ENCODE measurements at places on chromosomes 3 and 15. TPM values are rescaled to one million over a fixed set of nuclear protein-coding genes. Genes with fewer than 3 reads are reported as not detected.

DNA sequence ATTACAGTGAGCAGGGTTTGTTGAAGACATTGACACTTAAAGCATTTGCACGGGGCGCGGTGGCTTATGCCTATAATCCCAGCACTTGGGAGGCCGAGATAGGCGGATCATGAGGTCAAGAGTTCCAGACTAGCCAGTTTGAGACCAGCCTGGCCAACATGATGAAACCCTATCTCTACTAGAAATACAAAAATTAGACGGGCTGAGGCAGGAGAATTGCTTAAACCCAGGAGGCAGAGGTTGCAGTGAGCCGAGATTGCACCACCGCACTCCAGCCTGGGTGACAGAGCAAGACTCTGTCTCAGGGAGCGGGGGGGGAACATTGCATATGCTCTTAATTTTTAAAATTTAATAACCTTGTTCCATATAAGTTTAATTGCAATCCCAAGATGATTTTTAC lies 11.9 kb downstream of the STT3B start:
- no peak for DNase-seq

NANOGP8 gene
- total RNA-seq = not detected

SUSD5 gene
- 2.3 TPM for total RNA-seq

GRCh38 chr15:27774638-27775037 lies 324.5 kb downstream of the OCA2 start:
- no peak for DNase-seq

- no peak for DNase-seq
Measured at GRCh38 chr15:97316362-97316761, 644.1 kb upstream of the ARRDC4 start.

- no peak for DNase-seq
Measured at GRCh38 chr3:194276768-194277103, 74.4 kb downstream of the CPN2 start.

ARL14 gene
- total RNA-seq = 0.87 TPM

DNA sequence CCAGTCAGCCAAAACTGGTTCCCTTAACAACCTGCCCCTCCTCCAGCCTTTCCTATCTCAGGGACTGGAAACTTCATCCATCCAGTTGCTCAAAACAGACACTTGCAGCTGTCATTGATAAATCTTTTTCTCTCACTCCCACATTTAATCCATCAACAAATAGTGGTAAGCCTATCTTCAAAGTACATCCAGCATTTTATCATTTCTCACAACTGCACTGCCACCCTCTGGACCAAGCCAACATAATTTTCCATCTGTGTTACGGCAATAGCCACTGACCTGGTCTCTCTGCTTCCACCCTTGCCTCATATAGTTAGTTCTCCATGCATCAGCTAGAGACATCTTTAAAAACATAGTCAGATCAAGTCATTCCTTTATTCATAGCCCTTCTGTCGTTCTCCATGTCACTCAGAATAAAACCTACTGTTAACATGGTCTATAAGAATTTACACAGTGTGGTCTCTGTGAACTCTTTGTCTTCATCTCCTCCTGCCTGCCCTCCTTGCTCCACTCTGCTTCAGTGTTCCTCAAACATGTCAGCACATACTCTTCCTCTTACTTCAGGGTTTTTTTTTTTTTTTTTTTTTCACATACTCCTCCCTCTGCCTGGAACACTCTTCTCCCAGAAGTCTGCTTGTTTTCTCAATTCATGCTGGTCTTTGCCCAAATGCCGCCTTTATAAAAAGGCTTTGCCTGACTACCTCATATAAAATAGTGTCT lies 102.5 kb upstream of the COL6A5 start:
- no peak for DNase-seq

- no peak for DNase-seq
Measured at GRCh38 chr3:71893702-71894479, 108.9 kb upstream of the PROK2 start.

SIDT1 gene
- 0.36 TPM for total RNA-seq

DNA sequence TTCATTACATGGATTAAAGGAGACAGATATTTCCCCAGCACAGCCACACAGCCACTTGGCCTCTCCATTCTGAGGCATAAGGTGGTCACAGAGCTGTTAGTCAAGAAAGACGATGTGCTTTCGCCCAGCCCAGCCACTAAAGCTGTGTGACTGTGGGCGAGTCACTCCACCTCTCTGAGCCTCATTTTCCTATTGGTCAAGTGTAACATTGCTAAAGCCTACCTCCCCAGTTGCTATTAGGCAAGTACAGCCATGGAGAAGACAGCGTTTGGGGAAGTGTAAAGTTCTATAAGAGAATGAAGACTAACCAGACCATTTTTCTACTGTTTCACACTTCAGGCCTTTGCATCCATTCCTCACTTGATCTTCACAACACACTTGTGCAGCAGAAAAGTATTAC lies 24.1 kb downstream of the TMEM40 start:
- DNase-seq = no peak

GRCh38 chr3:138364356-138365252 lies 16.2 kb downstream of the MRAS start:
- no peak for DNase-seq

DNA sequence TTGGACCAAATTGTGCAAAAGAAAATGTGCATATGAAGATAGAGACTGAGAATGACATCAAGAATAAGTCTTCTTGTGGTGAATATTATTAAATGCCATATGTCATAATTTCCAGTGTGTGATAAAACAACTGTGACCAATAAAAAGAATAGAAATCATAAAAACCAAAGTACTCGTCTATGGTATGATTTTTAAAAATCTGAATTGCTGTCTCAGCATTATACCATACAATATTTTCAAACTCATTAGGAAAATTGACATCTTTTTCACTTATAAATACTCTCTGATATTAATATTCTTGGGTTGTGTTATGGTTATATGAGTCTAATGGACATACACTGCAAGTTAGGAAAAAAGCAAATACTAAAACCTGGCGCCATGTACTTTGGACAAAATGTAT lies 279.4 kb downstream of the ROBO1 start:
- DNase-seq = no peak

GRCh38 chr3:129487183-129487867 lies 41.1 kb upstream of the RHO start:
- no peak for DNase-seq

DNA sequence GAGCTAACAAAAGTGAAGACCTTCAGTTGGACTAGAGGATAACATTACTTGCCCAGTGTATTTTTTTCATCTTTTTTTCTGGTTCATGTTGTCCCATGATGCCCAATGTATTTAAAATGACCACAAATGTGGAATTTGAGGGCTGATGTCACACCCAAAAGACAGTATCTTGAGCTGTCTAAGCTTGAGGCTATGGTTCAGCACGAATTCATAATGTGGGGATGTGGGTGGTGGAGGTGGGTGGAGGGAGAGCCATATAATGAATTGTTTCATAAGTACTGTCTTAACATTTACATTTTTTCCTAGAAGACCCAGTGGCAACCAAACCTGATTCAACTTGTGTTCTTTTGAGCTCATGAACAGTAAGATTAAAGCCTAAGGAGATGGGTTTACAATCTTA lies 37.5 kb downstream of the CHAC1 start:
- DNase-seq = no peak

DNA sequence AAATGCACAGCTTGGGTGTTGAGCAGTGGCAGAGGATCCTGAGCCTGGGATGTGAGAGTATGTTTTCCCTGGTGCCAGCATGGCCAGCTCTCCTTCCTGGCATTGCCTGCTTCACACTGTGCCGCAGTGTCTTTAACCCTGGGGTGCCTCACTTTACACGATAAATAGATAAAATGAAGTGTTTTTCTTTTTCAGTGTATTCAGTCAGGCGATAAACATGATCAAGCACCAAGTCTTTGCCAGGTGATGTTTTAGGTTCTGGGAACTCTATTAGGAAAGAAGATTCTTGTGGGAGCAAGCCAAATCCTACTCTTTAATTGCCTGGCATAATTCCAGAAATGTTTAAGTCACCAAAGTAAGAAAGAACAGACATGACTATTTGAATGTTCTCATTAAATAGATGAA lies 14.0 kb downstream of the ABHD6 start:
- DNase-seq = no peak

GRCh38 chr15:90617171-90617570 lies 87.4 kb downstream of the CRTC3 start:
- no peak for DNase-seq

- no peak for DNase-seq
Measured at GRCh38 chr3:135622215-135622614, 343.3 kb upstream of the PPP2R3A start.

GRCh38 chr3:12280357-12280806 lies 8.5 kb upstream of the PPARG start:
- DNase-seq = no peak

GOLGA8R gene
- total RNA-seq = 0.22 TPM

SEMA6D gene
- total RNA-seq = 2.6 TPM

DNA sequence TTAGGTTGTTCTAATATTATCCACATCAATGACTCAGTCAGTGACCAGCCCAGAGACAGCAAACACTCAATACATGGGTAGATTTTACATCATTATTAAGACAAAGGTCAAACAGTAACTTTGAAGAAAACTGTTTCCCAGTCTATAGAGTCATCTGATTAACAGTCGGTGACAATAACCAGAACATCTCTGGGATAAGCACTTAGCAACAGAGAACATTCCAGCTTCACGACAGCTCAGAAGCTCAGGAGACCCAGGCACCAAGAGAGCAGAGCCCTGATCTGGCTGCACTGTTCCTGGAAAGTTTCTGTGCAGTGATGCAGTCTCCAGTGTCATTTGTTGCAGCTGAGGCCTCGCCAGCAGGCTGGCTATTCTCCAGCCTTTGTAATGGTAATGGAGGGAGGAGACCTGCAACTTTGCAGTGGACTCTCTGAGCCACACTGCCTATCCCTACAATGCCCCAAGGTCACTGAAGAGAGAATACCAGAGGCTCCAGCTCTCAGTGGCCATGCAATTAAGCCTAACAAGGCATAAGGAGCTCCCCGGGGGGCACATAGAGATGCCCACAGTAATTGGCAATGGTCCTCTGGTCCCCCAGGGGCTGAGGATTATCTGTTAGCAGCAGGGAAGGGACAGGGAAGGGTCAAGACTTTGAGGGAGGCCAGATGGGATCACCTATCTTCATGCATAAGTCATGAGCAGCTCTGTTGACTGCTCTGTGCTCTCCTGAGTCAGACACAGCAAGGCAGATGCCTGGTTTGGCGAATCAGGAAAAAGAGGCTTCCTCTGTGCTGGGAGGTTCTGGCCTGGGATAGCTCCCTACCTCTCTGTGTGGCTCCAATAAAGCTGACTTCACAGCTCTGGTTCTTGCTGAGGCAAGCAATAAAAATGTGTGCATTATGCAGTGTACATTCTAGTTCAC lies 163.6 kb downstream of the CTNNB1 start:
- no peak for DNase-seq

DNA sequence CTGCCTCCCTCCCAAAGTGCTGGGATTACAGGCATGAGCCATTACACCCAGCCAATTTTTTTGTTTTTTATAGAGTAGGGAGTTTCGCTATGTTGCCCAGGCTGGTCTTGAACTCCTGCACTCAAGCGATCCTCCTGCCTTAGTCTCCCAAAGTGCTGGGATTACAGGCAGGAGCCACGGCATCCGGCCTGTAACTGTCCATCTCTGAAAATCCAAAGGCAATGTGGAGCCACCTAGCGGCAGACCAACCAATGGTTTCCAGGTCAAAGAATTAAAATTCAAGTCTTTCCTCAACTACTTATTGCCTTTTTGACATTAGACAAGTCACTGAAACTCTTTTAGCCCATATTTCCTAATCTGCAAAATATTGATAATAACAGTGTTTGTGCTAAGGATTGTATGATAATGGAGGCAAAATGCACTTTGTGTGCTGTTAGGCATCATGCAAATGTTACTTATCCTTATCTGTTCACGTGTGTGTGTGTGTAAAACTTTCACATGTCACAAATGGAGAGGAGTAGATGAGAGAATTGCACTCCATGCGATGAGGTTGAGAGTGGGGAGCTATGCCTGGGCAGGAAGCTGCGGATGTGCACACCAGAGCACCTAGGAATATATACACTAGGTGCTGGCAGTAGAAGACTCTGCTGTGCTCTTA lies 48.7 kb downstream of the COL8A1 start:
- DNase-seq = no peak

GRCh38 chr3:177057768-177058167 lies 139.5 kb downstream of the TBL1XR1 start:
- DNase-seq = no peak

Measured in epithelial cell of proximal tubule (primary cell).